Neuronal stem cell (in vitro differentiated cells): ENCODE measurements at places on chromosomes 6 and 20.

GRCh38 chr6:120303527-120303926, 954.0 kb upstream of the MAN1A1 start:
- no peaks in the 10 kb centered on the region for H3K36me3 ChIP-seq
- no peaks in the 10 kb centered on the region for H3K27me3 ChIP-seq
- H3K27ac ChIP-seq, result no peak overlapping the region
- H3K4me1 ChIP-seq, result no peaks in the 10 kb centered on the region
- no peak overlapping the region for H3K4me3 ChIP-seq
- DNase-seq, result no peak

DNA sequence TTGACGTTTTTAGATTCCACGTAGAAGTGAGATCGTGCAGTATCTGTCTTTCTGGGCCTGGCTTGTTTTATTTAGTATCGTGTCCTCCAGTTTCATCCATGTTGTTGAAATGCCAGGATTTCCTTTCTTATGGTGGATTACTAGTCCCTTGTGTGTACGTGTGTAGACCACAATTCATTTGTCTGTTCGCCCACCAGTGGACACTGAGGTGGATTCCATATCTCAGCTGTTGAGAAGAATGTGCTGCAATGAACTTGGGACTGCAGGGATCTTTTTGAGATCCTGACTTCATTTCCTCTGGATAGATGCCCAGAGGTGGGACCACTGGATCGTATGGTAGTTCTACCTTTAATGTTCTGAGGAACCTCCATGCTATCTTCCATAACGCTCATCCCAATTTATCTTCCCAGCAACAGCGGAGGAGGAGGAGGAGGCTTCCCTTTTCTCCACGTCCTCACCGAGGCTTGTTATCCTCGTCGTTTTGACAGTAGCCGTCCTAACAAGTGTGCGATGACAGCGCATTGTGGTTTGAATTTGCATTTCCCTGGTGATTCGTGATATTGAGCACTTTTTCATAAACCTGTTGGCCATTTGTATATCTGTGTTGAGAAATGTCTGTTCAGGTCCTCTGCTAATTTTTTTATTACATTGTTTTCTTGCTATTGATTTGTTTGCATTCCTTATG, 62.4 kb downstream of the CDH4 start:
- no peak for DNase-seq
- H3K36me3 ChIP-seq, result no peaks in the 10 kb centered on the region
- H3K27ac ChIP-seq, result no peak overlapping the region
- H3K4me1 ChIP-seq, result peaks cover 7% of the 10 kb centered on the region

DNA sequence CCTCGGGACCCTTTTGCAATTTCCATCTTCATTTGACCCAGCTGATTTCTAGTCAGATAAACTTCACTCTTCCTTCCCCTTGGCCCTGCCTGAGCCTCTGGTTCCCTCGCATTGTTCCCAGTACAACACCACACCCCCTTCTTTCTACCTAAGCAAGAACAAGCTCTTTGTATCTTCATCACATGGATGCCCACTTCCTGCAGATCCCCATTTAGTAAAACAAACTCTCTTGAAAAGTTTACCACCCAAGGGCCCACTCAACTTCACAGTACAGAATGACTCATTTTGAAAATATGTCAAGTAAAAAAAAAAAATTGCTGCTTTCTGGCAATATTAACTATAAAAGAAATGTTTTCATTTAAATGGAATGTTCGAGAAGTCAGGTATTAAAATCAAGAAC, 5.2 kb downstream of the FAXC start:
- DNase-seq, result no peak
- no peak overlapping the region for H3K27ac ChIP-seq
- peaks cover 6% of the 10 kb centered on the region for H3K4me1 ChIP-seq
- H3K4me3 ChIP-seq, result no peak overlapping the region
- H3K27me3 ChIP-seq, result no peaks in the 10 kb centered on the region

- H3K36me3 ChIP-seq, result no peaks in the 10 kb centered on the region
- no peak overlapping the region for H3K4me3 ChIP-seq
- DNase-seq, result no peak
These were observed 259.1 kb downstream of the LY86 start for GRCh38 chr6:6847591-6847990.

- no peaks in the 10 kb centered on the region for H3K4me1 ChIP-seq
- H3K36me3 ChIP-seq, result no peaks in the 10 kb centered on the region
- DNase-seq, result no peak
- no peaks in the 10 kb centered on the region for H3K27me3 ChIP-seq
These were observed 86.7 kb downstream of the MAFB start for GRCh38 chr20:40602381-40602780.

DNA sequence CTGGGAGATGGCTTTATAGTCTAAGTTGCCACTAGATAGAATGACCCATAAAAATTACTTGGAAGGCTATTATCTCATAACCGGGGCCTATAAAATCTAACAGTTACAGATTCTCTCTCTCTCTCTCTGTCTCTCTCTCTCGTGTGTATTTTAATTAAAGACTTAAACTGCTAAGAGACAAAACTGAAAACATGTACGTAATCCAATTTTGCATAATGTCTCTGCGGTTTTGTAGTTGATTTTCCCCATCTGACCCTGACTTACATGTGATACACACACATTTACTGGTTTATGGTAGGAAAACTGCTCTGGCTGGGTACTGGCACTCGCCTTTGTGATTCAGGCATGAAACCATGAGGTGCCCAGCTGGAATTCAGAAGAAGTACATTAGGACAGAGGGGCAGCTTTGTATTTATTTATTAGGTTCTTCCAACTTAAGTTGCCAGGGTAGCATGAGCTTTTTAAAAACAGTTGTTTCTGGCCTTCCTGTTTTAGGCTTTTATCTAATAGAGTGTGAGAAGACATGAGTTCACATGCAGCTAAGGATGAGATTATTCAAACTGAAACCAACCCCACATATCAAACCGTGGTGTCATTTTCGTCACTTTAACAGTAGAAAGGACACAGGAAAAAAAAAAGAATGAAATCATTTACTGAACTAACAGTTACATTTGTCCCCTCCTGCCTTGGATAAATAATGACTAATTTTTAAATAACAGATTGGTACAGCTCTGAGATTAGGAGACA, 182.5 kb downstream of the GMPR start:
- H3K4me1 ChIP-seq, result no peaks in the 10 kb centered on the region
- no peaks in the 10 kb centered on the region for H3K27me3 ChIP-seq
- no peak for DNase-seq
- no peak overlapping the region for H3K4me3 ChIP-seq

DNA sequence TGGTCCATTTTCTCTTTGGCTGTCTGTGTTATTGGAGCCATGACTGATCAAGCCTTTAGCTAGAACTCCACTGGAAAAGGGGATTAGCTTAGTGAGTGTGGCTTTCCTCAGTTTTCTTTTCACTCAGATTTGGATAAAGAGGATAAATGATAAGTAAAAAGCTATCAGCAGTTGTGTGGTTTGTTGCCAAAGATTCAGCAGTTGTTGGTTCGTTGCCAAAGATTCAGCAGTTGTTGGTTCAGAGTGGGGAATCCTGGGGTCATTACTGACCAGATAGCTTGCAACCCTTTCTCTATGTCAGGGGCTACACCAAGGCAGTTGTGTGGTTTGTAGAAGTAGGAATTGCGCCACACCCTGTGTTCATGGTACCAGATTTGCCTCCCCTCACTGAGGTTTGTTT, 107.7 kb upstream of the SCP2D1 start:
- H3K4me3 ChIP-seq, result no peak overlapping the region
- H3K27ac ChIP-seq, result no peak overlapping the region
- H3K36me3 ChIP-seq, result no peaks in the 10 kb centered on the region
- H3K27me3 ChIP-seq, result no peaks in the 10 kb centered on the region
- no peaks in the 10 kb centered on the region for H3K4me1 ChIP-seq
- no peak for DNase-seq

DNA sequence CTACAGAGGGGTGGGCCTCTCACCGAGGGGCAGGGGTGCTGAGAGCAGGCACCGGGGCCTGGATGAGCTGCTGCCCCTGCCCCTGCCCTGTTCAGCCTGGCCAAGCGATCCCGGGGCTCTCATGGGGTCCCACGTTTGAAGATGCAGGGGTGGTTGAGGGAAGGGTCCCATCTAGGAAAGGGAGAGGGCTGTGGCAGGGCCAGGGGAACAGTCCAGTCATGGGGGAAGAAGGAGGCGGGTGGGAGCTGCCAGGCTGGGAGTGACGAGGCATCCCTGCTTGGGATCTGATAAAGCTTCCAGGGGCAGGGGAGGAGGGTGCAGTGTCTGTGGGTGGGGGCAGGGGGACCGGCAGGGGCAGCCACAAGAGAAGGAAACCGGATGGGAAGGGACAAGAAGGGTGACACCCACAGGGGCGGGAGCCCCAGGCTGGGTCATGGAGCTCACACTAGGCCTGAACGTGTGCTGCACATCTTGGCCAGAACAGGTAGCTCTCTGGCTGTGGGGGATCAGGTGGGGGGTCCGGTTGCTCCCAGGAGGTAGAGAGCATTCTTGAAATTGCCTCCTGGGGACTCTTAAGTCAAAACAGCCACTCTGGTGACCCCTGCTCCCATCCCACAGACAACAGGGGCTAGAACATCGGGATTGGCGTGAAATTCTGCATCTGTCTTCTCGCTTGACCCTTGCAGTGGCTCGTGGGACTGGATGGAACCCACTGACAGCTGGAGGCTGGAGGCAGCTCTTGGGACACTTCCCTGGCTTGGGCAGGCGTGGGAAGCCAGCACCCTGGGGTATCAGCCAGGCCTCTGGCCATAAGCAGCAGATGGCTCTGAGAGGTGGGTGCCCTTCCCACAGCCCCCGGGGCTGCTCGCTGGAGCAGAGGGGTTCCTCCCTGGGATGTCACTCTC, 58.0 kb upstream of the GATA5 start:
- no peak overlapping the region for H3K27ac ChIP-seq
- no peak for DNase-seq
- H3K36me3 ChIP-seq, result no peaks in the 10 kb centered on the region
- no peaks in the 10 kb centered on the region for H3K27me3 ChIP-seq

GRCh38 chr6:25899580-25900408, 25.8 kb upstream of the SLC17A3 start:
- peaks cover 9% of the 10 kb centered on the region for H3K4me1 ChIP-seq
- no peaks in the 10 kb centered on the region for H3K36me3 ChIP-seq
- DNase-seq, result no peak
- no peak overlapping the region for H3K27ac ChIP-seq

GRCh38 chr6:143961886-143962878, 45.9 kb downstream of the PLAGL1 start:
- peak overlapping the region; percentile 93 for H3K27ac ChIP-seq
- peak; percentile 69 for DNase-seq
- H3K36me3 ChIP-seq, result peaks cover 39% of the 10 kb centered on the region
- H3K4me1 ChIP-seq, result peaks cover 73% of the 10 kb centered on the region
- no peak overlapping the region for H3K4me3 ChIP-seq

GRCh38 chr6:49325891-49326290, 137.2 kb downstream of the MMUT start:
- DNase-seq, result no peak
- peaks cover 4% of the 10 kb centered on the region for H3K4me1 ChIP-seq
- H3K36me3 ChIP-seq, result no peaks in the 10 kb centered on the region
- no peak overlapping the region for H3K4me3 ChIP-seq
- no peaks in the 10 kb centered on the region for H3K27me3 ChIP-seq
- H3K27ac ChIP-seq, result no peak overlapping the region

DNA sequence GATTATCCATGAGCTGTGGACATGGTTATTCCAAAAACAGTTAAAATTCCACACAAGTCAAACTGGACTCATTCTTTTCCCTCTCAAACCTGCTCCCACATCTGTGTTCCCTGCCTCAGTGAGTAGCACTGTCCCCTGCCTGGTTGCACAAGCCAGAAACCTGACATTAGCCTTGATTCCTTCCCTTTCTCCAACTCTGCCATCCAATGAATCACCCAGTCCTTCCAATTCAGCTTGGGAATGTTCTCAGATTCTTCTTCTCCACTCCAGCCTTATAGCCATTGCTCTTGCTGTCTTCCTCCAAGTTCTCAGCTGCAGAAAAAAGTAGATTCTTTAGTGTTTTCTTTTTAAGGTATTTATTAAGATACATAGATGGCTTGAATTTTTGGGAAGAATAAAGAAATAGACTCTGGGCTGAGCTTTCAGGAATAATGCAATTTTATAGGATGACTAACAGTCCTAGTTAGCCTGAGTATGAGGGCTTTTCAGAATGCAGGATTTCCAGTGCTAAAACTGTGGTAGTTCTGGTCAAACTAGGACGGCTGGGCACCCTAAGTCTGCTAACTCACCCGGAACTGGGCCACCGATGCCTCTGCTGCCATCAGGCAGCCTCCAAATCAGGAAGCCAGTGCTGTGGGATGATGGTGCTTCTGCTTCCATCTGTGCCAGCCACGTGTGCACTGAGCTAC, 18.2 kb upstream of the SASH1 start:
- no peaks in the 10 kb centered on the region for H3K27me3 ChIP-seq
- DNase-seq, result no peak
- H3K36me3 ChIP-seq, result no peaks in the 10 kb centered on the region
- H3K4me3 ChIP-seq, result no peak overlapping the region
- no peak overlapping the region for H3K27ac ChIP-seq

- no peaks in the 10 kb centered on the region for H3K36me3 ChIP-seq
- no peaks in the 10 kb centered on the region for H3K4me1 ChIP-seq
These were observed 245.8 kb downstream of the ESR1 start for GRCh38 chr6:152053332-152053731.

- no peaks in the 10 kb centered on the region for H3K4me1 ChIP-seq
- H3K4me3 ChIP-seq, result no peak overlapping the region
- H3K36me3 ChIP-seq, result no peaks in the 10 kb centered on the region
- no peak for DNase-seq
- H3K27ac ChIP-seq, result no peak overlapping the region
These were observed 201.1 kb downstream of the SAMD5 start for GRCh38 chr6:147709396-147710272.

DNA sequence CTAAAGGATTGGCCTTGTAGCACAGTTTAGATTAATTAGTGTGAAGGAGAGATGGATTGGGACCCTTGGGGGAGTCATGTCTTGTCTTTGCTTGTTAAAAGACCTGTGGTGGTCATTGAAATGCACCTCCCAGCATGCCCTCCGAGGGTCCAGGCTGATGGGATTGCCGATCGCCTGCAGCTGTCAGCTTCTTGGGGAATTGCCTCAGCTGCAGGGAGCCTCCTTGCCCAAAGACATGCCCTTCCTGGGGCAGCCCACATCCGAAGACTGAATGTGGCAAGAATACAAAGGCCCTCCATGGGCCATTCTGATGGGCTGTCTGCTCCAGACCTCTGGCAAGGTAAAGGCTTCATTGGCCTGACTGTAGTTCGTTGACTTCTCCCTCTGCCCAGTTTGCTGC, 150.7 kb downstream of the FARS2 start:
- H3K36me3 ChIP-seq, result no peaks in the 10 kb centered on the region
- H3K27me3 ChIP-seq, result no peaks in the 10 kb centered on the region
- DNase-seq, result no peak
- peaks cover 3% of the 10 kb centered on the region for H3K4me1 ChIP-seq
- no peak overlapping the region for H3K27ac ChIP-seq
- H3K4me3 ChIP-seq, result no peak overlapping the region
